Activated T-cell treated with anti-CD3 and anti-CD28 coated beads for 4 hours (primary cell): ENCODE measurements at places on chromosomes 13 and 19.
A peak's percentile ranks its signal among the peaks of the same experiment; 100 is the strongest.

DNA sequence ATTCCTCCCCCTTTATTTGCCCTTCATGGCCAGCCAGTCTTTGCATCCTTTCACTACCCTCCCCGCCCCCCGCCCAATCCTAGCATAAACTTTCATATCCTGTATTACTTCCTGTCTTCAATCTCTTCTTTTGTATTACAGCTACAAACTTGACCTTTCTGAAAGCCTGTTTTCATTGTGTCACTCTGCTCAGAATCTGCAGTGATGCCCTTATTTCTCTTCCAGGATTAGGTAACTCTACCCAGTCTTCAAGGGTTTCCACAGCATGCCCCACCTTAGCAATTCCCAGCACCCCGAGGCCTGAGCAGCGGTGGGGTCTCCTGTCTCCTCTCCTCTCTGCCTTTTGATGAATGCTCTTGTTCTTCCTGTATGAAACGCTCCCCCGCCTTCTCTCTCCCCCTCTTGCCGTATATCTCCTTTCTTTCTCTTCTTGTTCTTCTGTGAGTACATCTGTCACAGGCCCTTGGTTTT is 145.6 kb downstream of the SHISA2 start:
- DNase-seq = no peak

DNA sequence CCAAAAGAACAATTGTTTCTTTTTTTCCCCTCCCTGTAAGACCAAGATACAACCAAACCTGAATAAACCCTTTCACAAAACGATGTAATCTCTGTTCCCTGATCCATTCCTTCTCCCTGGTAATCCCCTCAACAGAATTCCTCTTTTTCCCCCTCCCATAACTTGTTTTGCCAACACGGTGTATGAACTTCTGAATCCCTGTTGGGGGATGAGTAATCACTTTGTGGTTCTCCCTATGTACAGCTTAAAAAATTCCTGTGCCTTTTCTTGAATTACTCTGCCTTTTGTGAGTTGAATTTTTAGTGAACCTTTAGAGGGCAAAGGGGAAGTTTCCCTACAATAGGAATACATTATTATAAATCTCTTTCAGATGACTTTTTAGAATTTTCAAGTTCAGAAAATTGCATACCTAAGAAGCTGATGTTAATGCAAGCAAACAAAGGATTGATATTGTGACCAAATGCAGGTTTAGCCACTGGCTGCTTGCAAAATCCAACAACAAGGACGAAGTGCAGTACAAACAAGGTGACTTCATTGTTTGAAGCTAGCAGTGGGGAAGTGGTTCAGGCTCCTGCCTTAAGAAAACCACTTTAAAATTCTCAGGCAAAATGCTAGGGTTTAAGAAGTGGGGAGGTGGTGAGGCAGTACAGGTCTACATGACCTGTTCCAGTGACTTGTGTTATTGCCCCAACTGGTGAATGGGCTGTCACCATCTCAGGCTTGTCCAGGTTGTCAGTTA is 15.0 kb upstream of the EPSTI1 start:
- no peak for DNase-seq

DNA sequence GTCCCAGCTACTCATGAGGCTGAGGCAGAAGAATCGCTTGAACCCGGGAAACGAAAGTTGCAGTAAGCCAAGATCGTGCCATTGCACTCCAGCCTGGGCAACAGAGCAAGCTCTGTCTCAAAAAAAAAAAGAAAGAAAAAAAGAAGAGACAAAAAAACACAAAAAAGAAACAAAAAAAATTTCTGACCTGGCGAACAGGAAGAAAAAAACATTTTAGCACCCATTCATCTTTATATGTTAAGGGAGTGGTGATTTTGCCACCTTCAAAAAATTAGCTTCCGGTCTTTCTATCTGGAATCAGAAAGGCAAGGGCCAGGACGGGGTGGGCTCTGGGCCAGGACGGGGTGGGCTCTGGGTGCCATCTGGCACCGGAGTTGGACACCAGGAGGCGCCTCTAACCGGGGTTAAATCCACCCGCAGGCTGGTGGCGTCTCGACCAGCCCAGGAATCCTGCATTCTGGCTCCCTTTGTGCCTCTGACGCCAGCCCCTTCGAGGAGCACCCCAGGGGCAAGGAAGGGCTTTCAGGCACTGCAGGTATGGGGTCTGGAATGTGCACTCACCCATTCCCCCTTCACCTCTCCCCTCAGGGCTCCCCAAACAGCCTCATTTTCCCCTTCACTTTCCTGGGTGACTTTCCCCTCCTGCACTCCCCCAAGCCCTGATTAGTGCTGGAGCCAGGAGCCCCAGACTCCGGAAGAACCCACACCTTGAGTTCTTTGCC is 10.4 kb upstream of the ZSWIM4 start:
- peak; percentile 69 for DNase-seq

DNA sequence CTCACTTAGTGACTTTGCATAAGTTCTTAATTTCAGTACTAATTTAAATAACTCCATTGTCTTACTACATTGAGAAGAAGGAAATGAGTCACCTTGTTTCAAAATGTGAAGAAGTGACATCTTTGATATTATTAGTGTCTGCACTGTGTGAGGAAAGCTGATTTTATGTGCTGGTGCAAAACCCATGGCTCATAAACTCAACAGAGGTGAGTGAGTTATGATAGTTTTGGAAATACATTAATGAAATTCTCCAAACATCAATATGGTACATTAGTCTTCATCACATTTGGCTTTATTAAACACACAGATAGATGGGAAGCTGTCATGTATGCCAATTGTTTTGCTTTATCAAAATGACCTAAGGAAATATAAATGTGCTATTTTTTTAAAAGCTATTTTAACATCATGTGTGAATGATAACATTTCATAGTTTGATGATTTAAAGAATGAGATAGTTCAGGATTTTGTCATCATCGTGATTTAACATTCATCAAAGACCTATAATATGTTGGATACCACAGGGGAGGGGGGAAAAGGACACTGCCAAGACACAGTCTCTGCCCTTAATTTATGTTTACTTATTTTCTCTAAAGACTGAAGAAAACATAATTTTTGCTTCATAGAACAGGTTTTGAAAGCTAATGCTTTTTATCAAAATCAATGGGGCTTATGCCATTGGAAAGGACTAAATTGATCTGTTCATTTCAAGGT is 902.3 kb upstream of the SLITRK1 start:
- DNase-seq = no peak

DNA sequence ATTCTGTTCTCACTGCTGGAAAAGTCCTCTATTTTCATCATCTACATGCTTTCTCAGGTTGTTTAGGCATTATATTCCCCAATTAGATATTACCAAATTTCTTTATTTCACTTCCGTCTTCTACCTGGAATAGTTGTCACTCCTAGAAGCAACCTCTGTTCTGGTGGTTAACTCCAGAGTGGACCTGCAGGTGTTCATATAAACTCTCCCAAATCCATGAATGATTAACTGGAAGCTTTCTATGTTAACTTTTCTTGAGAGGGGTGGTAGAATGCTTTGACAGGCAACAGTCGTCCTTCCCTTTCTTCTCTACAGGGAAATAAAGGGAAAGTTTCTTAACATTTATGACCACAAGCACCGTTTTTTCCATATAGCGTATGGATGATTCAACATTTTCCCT is 48.4 kb upstream of the UFM1 start:
- DNase-seq = no peak

DNA sequence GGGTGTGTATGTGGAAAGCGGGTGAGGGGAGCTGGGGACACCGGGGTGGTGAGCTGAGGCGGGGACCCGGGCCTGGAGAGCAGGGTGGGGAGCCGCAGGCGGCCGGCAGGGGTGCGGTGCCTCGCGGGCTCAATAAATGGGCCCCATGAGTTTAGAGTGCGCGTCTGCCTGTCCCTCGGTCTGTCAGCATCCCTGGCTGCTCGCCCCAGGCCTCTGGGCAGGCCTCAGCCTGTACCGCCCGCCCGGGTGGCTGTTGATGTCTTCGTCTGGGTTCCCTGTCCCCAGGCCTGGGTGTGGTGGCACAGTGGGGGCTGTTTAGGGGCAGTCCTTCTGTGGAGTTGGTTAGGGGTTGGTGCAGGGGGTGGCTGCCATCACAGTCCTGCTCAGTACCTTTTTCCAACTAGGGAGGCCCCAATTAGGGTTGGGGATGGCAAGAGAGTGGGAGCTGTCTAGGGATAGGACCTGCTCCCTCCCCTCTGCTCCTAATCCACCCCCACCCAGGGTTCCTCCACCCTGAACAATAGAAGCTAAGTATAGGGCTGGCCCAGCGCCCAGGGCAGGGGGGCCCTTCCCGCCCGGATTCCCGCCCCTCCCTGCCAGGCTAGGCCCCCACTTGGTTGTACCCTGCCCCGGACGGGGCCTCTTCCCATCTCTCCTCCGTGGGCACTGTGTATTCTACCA is 12.2 kb downstream of the CIC start:
- DNase-seq = no peak

DNA sequence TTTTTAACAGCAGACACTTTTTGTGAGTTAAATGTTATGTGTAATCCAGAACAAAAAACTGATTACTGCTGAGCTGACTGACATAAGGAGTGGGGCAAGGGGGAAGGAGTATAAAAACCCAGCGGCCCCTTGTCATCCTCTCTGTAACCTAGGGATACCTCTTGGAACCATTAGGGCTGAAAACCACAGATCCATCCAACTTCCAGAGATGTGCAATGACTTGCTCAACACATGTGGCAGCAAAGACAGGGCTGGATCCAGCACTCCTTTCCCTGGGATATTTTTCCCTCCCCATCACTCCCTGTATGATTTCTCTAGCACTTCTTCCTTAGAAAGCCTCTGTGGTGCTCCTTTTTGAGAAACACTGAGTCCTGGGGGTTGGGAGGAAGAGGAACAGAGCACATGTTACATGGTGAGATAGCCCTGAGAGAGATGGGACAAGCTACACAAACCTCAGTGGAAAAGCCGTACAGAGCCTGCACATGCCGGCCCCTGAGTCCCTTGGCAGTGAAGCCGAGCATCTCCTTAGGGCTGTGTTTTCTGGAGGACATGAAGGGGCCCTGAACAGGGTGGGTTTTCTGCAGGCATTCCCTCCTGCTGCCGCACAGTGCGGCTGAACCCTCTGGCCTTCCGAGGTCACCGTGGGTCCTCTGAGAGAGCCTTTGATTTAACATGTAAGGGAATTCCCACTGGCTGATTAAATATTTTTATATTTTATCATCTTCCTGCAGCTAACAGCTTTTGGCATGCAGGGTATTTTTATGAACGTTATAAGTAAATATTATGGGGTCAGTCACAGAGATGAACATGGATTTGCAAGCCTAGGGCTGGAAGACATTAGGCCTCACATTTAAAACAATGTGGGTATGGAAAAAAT is 219.9 kb downstream of the COG6 start:
- no peak for DNase-seq

- DNase-seq = no peak
These were observed 111.5 kb downstream of the PTPRS start for GRCh38 chr19:5228932-5229777.

- no peak for DNase-seq
These were observed 41.7 kb downstream of the LTBP4 start for GRCh38 chr19:40642757-40643305.

- DNase-seq = no peak
These were observed 440.9 kb upstream of the KLF12 start for GRCh38 chr13:74574964-74575728.

GRCh38 chr19:7953060-7953459 is 9.6 kb upstream of the TIMM44 start:
- DNase-seq = no peak

DNA sequence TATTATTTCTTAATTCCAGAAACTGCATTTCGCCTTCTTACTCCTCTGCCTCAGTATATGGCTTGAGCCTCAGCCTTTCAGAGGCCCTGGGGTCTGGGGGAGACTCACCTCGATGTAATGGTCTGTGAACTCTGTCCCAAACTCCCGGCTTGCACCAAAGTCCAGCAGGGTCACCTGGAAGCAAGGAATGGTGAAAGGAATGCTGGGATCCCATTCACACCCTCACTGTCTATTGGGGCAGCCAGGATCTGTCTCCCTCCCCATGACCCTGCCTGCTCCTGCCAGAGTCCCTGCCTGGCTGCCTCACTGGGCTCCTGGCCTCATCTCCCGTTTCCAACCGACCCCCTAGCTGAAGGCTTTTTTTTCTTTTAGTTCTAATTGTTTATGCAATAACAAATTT is 5.4 kb upstream of the NUMBL start:
- DNase-seq = no peak

DNA sequence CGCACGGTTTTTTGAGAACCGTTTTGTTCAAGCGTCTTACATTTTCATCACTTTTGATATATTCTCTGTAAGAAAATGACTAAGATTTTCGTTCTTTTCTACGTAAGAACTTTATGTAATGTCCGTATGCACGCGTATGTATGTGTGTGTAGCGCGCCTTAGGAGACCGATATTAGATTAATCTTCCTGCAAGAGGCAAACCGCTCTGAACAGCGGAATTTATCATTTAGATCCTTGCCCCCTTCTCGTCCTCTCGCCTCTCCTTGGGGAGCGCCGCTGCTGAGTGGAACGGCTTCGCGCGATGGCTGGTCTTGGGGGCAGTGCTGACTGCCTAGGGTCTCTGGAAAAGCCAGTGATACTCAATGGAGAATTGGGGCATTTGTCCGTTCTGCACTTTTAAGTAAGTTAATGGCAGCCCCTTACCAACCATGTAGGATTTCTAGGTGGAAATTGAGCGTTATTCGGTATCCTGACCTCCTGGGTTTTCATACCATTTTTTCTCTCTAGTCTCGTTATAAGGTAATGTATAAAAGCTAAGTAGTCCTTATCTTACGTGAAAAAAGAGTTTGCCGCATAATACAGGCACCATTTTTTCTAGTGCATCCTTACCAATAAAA is 4.7 kb downstream of the MAB21L1 start:
- DNase-seq = no peak

GRCh38 chr19:3753631-3754410 is 7.7 kb downstream of the APBA3 start:
- DNase-seq = no peak

- no peak for DNase-seq
These were observed 32.2 kb downstream of the DEDD2 start for GRCh38 chr19:42185277-42185676.

GRCh38 chr19:52048555-52049501 is at the start of gene ZNF432:
TSS of gene ZNF432 (minus strand) at chr19:52048838. CDS start at chr19:52046868, 1,970 bp downstream.
- peak; percentile 74 for DNase-seq

- peak; percentile 74 for DNase-seq
These were observed at the start of gene ZNF345 for GRCh38 chr19:36850559-36851442. TSS of gene ZNF345 (plus strand) at chr19:36850876. CDS start at chr19:36876831, 25,955 bp downstream.

DNA sequence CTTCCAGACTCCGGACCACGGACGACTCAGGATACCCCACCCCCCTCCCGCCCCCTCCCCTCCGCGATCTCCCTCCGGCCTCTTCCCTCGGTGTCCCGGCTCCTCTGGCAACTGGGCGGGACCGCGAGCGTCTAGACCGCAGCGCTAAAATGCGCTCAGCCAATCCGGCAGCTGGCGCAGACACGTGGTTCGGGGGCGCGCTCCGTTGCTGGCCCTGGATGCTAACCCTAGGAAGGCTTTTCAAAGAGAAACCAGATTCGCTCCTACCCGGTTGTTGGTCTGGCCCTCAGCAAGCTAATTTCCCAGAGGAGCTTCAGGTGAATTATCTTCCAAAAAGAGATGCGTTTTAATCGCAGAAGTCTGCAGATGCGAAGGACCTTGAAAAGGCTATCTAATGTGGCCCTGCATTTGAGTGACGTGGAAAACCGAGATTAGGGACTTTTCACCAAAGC is at the start of gene DZIP1:
DZIP1 (minus strand) TSS at position 106 of the 452 bp plus-strand sequence. CDS start 2,677 bp downstream, outside the sequence.
- no peak for DNase-seq

GRCh38 chr19:30888937-30889336 is 460.3 kb downstream of the TSHZ3 start:
- no peak for DNase-seq
